ENCODE measurements at places on chromosomes 13 and 19.
A peak's percentile ranks its signal among the peaks of the same experiment; 100 is the strongest.

DNA sequence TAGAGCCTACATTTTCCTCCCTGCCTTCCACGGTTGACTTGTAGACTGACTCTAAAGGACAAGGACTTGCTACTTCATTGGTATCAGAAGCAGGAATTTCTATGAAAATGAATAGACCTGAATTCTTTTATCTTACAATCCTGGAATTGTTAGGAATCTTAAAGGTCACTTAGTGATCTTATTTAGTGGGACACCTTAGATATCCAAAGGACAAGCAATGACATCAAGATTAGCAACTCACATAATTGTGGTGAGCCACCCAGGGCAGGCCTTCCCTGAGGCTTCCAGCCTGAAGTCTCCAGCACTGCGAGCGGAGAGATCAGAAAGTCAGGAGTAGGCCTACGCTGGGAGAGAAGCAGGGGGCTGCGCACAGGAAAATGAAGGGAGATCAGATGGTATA lies 37.8 kb downstream of the KLF5 start:
- DNase-seq = no peak

GRCh38 chr19:6697291-6697690 lies 23.2 kb downstream of the C3 start:
- DNase-seq = no peak

- DNase-seq = no peak
Observed at GRCh38 chr19:42323473-42323851, 2.0 kb upstream of the MEGF8 start.

GRCh38 chr13:20435616-20436368 lies 89.9 kb downstream of the CRYL1 start:
- no peak for DNase-seq

DNA sequence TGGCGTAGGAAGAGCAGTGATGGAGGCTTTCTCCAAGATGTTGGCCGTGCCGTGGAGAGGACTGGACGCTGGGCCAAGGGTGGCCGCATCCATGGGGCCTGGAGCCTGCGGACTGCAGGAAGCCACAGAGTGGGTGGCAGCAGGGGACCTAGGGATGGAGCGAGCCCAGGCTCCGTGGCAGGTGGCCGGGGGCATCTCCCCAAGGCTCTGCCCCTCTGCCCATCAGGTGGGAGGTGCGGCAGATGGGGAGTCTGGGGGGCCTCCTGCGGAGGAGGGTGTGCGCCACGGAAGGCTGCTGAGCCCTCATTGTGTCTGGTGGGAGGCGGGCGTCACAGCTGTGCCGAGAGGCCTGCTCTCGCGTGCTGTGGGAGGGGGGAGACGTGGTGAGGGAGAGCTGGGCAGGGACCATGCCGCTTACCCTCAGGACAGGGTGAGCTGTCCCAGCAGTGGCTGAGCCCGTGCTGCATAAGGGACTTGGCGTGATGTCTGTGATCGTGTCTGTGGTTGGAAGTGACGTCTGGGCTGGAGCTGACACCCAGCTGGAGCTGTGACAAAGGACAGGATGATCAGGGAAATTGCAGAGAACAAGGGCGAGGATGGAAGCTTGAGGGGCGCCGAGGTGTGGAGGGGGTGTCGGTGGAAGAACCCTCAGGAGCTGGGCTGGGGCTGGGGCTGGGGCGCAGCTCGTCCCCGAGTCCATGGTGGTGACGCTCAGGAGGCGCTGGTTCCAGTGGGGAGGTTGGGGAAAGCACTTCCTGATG lies 13.4 kb downstream of the MCF2L start:
- DNase-seq = no peak

DNA sequence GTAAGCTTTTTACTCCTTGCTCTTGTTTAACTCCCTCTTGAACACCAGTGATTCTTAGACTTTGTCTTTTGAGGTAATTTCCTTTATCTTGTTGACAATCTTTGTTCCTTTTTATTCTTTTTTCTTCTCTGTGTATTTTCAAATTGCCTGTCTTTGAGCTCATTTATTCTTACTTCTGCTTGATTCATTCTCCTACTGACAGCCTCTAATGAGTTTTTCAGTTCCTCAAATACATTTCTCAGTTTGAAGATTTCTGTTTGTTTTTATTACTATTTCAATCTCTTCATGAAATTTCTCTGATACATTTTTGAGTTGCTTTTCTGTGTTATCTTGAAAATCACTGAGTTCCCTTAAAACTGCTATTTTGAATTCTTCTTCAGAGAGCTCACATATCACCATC lies 154.1 kb downstream of the ATP8A2 start:
- no peak for DNase-seq

DNA sequence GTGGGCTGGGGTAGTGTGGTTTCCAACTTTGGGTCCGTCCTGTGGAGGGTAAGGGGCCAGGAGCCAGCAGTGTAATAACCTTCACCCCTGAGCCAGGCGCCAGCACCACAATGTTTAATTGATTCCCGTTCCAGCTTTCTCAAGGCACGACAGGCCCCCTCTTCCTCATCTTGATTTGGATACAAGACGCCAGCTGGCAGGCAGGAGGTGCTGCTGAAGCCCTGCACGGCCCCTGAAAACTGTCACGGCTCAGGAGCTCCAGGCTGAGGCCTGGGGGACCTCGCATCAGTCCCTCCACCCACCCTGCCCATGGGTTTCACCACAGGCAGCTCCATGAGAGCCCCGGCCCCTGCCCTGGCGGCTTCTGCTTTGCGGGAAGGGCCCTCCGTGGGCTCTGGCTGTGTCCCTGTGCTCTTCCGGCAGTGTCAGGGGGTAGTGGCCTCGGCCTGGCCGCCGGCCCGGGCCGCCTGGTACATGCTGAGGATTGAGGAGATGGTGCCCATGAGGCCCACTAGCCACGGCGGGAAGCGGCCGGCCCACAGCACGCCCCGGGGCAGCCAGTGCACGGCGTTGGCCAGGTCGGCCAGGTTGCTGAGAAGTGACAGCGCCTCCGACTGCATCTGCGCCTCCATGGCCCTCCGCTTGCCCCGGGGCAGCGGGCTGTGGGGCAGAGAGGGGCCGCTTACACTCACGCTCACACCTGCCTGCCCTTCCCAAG lies 11.9 kb downstream of the PEX11G start:
- DNase-seq = no peak

GRCh38 chr19:45171211-45171623 lies 6.8 kb downstream of the TRAPPC6A start:
- no peak for DNase-seq

DNA sequence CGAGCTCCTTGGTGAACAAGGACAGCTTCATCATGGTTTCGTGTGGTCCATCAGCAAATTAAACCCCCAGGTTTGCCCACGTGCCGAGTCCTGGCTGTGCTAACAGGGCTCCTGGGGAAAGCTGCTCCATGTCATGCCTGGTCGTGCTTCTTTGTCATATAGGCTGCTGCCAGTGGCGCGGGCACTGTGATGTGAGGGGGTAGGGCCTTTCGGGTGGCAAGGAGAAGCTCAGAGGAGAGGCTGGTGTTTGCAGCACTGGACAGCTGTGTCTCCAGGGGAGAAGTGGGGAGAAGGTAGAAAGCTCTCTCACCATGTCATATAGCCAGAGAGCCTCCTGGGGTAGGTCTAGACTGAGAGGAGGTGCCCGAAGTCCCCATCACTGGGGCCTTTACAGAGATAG lies 13.3 kb downstream of the VSTM2B start:
- DNase-seq = no peak

DNA sequence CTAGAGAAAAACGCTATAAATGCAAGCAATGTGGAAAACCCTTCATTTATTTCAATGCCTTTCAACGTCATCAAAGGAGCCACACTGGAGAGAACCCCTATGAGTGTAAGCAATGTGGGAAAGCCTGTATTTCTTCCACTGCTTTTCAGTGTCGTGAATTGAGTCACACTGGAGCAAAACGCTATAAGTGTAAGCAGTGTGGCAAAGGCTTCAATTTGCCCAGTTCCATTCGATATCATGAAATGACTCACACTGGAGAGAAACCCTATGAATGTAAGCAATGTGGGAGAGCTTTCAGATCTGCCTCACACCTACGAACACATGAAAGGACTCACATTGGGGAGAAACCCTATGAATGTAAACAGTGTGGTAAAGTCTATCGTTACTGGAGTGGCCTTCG lies 27.4 kb downstream of the ZNF20 start:
- DNase-seq = no peak

GRCh38 chr13:33728271-33729037 lies 89.5 kb upstream of the RFC3 start:
- no peak for DNase-seq

DNA sequence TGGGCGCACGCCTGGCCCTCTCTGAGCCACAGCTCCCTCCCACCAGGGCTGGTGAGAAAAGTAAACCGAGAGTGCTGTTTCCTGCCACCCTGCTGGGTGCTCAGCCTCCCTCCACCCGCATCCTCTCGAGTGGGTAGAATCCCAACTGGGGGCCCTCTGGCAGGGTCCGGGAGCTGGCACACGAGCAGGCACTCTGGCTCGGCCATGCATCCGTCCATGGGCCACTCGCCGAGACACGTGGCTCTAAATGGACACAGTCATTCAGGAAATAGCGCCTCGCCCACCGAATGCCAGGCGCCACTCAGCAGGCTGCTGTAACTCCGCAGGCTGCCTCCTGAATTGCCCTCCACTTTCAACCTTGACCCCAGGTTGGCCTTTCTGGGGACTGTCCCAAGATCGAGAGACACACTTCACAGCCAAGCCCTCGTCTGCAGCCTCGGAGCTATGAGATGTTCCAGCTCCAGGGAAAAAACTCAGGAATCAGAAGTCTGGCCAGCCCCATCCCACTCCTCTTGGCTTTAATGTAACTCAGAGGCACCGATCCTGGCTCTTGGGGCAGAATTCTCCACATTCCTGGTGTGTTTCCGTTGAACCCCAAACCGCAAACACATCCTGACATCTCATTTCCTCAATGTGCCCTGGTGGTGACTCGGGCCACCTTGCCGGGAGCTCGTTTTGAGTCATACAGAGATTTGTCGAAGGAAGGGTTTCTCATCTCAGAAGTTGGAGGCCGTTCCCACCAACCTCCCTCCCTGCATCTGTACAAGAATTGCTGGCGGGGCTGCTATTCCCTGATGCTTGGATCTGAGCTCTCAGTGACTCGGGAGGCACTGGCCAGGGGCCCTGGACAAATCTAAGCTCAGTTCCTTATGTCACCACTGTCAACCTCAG lies 14.1 kb downstream of the KLF2 start:
- peak; percentile 87 for DNase-seq

- DNase-seq = no peak
Observed at GRCh38 chr13:49140910-49141611, 79.1 kb upstream of the MLNR start.

DNA sequence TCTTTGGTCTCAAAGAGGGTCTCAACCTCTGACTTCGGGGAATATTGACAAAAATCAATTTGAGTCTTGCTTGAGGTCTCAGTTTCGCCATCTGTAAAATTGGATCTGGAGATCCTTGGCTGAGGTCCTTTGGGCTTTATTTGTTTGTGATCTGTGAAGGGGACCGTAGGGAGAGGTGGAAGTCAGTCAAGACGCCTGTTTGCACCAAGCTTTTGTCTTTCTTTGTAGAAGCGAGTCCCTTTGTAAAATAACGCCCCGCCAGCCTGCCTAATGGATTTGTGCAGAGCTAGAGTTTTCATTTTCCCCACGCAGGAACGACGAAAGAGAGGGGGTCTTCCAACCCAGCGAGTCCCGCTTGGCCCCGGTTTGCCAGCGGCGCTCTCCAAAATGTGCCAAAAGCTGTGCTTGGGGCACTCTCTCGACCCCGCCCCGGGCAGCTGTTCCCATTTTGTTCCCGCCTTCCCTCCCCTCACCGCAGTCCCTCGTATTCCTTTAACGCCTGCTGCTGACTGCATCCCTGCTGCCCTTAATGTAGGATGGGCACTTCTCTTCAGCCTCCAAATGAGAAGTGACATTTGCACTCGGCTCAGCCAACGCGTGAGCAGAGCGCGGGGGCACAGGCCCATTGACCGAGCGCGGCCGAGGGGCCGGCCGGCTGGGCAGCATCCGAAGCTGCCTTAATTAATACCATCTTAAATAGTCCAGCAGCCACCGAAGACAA lies 13.0 kb downstream of the ZIC5 start:
- DNase-seq = no peak

GRCh38 chr19:2446381-2446780 lies 10.4 kb downstream of the LMNB2 start:
- DNase-seq = no peak

GRCh38 chr19:49186108-49186507 lies 28.5 kb downstream of the TRPM4 start:
- no peak for DNase-seq

DNA sequence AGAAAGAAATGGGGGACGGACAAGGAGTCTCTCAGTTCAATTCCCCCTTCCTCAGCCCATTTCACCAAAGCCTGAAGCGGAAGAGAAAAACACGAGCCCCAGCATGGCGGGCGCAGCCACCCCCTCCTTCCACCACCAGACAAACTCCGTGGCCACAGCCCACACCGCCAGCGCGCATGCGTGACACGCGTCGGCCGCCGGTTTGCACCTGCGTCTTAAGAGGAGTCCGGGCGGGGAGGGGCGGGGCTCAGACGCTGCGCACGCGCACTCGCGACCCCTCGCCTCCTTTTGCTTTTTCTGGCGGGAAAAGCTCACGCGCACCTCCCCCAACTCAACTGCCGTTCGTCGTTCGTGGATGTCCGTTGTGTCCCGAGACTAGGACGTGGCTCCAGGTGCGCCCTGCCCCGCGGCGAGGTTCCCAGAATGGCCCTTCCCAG lies at the start of gene KASH5:
TSS of gene KASH5 (plus strand) at position 314 of the 437 bp plus-strand sequence. CDS start 2,635 bp downstream, outside the sequence.
- no peak for DNase-seq

DNA sequence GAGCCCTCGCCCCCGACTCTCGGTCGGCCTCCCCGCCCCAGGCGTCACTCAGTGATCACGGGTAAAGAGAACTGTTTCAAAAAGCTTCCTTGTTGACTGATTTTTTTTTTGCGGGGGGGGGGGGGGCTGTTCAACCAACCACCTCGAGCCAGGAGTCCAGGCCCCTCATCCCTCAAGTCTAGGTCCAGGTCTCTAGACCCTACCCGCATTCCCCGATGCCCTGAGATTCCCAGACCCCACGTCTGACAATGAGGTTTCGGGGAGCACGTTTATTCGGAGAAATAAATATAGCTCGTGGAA lies 4.3 kb downstream of the HRC start:
- no peak for DNase-seq

GRCh38 chr13:42751693-42752092 lies 29.7 kb upstream of the FAM216B start:
- no peak for DNase-seq

- DNase-seq = no peak
Observed at GRCh38 chr19:1134431-1134830, 30.6 kb downstream of the GPX4 start.

- DNase-seq = no peak
Observed at GRCh38 chr13:67506407-67506806, 276.3 kb upstream of the PCDH9 start.
